NCI-H1048 (cell line): ENCODE measurements at places on chromosomes 6 and 20.

DNA sequence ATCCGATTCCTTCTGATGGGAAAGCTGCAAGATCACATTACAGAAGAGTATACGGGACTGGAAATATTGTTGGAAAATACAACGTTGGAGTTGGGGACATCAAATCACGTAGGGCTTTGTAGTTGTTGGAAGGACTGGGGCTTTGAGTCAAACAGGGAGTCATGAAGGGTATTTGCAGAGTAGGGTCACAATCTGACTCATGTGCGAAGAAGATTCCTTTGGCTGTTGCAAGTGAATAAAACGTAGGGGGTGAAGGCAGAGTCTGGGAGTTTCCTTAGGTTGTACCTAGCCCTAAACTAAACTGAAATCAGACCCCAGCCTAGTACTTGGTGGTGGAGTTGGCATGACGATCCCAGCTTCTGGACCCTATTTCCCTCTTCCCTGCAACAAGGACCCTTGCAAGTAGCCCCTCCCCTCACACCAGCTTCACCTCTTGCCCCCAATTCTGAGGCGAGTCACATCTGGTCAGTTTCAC lies 32.3 kb downstream of the SNX5 start:
- DNase-seq = no peak

DNA sequence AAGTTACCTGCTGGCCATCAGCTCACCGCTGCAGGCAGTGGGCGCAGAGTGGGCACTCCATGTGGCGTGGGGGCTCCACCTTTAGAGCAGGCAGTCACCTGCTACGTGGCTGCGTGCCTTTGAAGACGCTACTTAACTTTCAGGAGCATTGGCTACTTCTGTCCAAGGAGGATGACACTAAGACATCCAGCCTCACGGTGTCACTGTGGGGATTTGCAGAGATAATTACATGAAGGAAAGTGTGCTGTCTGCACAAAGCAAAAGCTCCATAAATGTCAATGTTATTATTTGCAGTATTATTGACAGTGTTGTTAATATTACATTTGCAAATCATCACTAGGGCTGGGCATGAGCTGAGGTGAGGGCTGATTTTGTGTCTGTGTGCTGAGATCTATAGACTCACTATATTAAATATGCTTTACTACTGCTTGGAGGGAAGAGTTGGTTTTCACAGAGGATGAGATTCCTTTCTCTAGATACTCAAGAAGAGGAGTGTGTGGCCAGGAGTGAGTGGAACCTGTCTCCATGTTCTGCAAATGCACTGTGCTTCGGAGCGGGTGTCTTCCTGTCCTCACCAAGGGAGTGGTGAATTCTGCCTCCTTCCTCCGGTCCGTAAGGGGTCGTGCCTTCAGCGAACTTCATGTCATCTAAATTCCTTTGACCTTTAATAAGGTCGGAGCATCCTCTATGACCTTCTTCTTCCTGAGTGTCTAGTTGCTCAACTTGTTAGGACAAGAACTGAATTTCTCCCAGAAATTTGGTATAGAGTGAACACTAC lies 165.8 kb upstream of the SYNDIG1 start:
- DNase-seq = no peak

- DNase-seq = no peak
Observed at GRCh38 chr6:63940056-63940455, 304.5 kb downstream of the PHF3 start.

- no peak for DNase-seq
Observed at GRCh38 chr6:147395158-147395557, 113.3 kb upstream of the SAMD5 start.

GRCh38 chr6:491233-491632 lies 99.7 kb downstream of the IRF4 start:
- DNase-seq = no peak

GRCh38 chr6:76124018-76124417 lies 51.6 kb upstream of the IMPG1 start:
- no peak for DNase-seq

- no peak for DNase-seq
Observed at GRCh38 chr20:38674092-38674764, 50.1 kb upstream of the SLC32A1 start.

DNA sequence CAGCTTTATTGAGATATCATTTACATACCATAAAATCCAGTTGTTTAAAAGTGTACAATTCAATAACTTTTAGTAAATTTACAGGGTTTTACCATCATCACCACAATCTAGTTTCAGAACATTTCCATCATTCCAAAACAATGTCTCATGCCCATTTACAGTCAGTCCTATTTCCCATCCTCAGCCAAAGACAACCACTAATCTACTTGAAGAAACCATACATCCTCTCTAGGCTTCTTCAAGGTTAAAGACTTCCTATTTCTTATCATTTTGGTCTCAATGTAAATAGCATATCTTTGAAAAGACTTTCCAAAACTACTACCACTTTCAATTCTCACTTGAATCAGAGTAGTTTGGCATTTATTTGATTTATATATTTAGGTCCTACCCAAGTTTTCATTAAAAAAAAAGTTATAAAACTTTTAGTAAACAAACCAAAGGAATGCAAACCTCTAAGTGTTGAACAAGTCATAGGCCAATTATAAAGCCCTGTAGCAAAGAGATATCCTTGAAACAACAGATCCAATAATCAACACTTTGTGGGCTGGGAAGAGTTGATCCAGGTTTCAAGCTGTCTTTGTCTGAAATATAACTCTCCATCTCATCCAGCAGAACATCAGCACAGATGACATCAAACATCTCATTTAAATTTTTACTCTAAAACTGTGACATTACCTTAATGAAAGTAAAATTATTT lies 211.3 kb upstream of the RUNX2 start:
- no peak for DNase-seq

- DNase-seq = no peak
Observed at GRCh38 chr20:32560482-32560988, 24.6 kb downstream of the NOL4L start.

DNA sequence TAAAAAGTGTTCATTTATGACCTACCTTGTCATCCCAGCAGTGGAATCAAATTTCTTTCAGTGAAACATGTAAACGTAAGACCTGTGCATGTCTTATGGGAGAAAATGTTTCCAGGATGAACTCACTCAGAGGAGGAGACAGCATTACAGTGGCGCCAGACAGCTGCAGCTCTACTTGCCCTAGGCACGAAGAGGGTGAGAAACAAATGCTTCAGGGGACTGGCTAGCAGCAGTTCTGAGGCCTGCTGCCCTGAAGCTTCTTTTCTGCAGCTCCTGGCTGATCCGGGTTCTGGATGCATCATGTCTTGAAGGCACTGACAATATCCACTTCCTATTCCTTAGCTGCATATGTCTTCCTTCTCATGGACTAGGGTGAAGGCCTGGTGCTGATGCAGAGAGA lies 120.2 kb downstream of the QRSL1 start:
- DNase-seq = no peak

GRCh38 chr6:159616456-159616855 lies 76.6 kb downstream of the SOD2 start:
- DNase-seq = no peak

- no peak for DNase-seq
Observed at GRCh38 chr6:5674141-5674540, 332.6 kb downstream of the NRN1 start.

DNA sequence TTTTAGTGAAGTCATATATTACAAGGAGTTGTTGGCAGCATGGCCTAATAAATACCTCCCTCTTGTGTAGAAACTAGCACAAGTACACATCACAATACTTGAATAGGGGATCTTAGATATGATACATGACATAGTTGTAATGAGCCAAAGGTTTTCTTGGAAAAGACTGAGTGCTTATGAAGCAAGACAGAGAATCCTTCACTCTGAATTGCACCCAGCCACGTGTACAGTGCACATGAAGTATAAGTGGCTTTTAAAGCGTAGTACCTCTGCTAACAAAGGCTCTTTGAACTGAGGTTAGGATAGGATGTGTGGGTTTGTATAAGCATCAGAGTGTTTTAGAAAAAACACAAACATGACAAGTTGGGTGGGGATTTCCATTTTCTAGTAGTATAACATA lies 145.5 kb upstream of the STMND1 start:
- DNase-seq = no peak

DNA sequence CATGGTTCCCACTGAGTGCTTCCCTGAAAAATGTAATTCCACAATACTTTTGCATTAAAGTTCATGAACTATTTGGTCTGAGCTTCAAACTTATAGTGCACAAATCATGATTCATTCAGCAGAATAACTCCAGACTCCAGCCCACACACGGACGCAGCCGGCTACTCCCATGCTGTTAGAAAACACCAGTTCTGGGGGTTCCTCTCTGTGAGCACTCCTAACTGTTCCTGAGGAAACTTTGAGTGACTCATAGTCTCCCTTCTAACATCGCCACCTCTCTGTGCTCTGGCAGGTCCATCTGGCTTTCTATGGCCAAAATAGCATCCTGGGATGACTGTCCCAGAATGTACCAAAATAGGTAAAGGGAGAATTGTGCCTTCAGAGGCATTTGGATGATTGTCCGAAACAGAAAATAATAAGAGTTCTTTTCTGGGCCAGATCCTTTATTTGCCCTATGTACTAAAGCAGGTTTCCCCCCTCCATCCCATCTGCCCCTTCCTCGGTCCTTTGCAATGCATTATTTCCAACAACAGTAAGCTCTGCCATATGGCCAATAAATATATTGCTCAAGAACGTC lies 32.3 kb upstream of the LY86 start:
- no peak for DNase-seq

DNA sequence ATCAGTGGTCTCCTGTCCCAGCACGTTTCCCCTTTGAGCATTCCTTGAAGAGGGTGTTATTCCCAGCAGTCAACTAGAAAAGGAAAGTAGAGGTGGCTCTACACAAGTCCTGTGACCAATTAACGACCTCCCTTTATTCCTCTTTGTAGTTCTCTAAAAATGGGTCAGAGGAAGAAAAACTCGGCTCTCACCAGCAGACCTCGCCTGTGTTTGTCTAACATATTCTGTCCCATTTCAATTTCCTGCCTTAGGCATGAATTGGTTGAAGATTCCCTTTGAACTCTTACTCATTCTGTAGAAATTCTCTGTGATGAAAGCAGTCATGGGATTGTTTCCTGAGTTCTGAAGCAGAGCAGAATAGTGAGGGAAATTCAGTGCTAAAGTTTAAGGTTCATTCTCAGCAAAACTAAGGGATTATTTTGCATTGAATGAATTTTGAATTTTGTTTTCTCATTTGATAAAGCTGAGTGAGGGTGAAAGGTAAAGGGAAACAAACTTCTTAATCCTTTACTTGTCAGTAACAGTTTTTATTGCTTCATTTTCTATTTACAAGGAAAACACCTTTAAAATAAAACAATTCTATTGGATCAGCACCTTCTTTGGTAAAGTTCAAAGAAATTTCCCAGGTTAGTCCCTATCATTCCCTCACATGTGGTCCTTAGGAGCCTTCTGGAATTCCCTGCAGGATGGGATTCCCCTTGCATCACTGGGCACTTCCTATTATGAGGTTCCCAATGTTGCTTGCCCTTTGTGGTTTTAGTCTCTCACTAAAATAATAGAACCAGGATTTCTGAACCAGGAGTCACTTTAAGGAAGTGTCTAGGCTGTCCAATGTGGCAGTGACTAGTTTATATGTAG lies 105.8 kb downstream of the SLX4IP start:
- DNase-seq = no peak

DNA sequence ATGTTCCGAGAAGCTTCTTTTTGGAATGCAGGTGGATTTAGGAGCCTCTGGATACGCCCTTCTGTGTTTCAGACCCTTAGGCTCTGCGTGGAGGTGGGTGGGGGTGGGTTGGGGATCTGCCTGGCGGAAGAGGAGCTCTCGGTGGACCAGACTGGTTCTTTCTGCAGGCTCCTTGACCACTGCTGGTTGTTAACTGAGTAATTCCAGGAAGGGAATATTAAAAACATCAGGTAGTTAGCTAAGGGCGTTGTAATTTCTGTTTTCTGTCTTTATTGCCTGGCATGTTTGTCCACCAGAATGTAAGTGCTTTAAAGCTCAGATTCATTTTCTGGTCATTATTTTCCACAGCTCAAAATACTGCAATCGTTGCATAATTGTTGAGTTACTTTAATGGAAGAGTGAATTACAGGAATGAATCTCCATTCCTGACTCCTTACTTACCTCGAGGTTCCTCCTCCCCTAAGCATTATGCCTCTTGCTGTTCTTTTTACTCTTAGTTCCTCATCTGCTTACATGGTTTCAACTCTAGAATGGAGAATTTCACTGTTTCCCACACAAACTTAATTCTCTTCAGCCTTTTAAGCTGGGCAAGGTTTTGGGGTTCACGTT lies 5.9 kb downstream of the CDYL start:
- DNase-seq = no peak
